SK-MEL-5 (cell line): ENCODE measurements at places on chromosomes 1 and 21. TPM values are rescaled to one million over a fixed set of nuclear protein-coding genes. Genes with fewer than 3 reads are reported as not detected.

- DNase-seq: peak; percentile 78
Measured at GRCh38 chr1:38026592-38027200, 14.2 kb downstream of the UTP11 start.

- DNase-seq: no peak
Measured at GRCh38 chr1:219365451-219365850, 191.8 kb downstream of the LYPLAL1 start.

- no peak for DNase-seq
Measured at GRCh38 chr1:83318366-83318765, 680.6 kb downstream of the TTLL7 start.

DNA sequence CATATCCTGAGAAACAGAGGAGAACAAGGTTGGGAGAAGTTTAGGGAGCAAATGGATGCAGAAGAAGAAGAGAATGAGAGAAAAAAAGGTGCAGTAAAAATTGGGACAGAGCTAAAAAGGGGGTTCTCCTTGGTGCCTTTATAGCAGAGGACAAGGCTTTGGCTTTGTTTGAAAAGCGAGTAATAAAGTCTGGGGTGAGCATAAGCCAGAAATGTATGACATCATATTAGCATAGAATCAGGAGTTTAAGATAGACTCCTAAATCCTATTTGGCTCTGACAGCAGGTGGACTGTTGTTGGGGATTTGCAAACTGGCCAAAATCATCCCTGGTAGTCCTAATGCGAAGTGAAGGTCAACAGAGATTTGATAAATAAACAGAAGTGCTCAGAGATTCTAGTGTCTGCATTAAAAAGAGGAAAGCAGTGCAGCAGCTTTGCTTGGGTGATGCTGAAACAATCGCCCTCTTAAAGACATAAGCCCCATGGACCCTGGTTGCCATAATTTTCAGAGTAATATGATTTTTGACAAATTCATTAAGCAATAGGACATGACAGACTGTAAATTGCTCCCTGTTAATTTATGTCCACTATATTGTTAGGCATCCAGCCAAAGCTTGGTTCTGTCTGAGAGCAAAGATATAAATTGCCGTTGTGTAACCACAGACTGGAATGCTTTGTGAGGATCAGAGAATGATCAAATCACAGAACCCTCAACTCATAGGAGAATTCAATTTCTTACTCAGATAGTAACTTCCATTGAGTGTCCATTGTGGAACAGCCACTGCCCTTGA lies 385.0 kb upstream of the NFIA start:
- DNase-seq: no peak

- no peak for DNase-seq
Measured at GRCh38 chr1:229815076-229815475, 189.0 kb downstream of the URB2 start.

KLHDC9 gene
- not detected in 2 replicates for total RNA-seq
